HT1080 (cell line): ENCODE measurements at places on chromosomes 3 and 15. TPM values are rescaled to one million over a fixed set of nuclear protein-coding genes. Genes with fewer than 3 reads are reported as not detected.

The NAALADL2 gene
- total RNA-seq, result 0.63 TPM in 2 replicates

The IL17RD gene
- total RNA-seq, result 4.3 and 5.7 TPM in 2 replicates

The EOMES gene
- total RNA-seq, result 0.06 and 0.30 TPM in 2 replicates

The THAP10 gene
- 3.3 and 3.8 TPM in 2 replicates for total RNA-seq

The CHRNA5 gene
- 9.0 and 9.2 TPM in 2 replicates for total RNA-seq
